Suprapubic skin (tissue), 4 donors: ENCODE measurements at places on chromosomes 5 and 9.

DNA sequence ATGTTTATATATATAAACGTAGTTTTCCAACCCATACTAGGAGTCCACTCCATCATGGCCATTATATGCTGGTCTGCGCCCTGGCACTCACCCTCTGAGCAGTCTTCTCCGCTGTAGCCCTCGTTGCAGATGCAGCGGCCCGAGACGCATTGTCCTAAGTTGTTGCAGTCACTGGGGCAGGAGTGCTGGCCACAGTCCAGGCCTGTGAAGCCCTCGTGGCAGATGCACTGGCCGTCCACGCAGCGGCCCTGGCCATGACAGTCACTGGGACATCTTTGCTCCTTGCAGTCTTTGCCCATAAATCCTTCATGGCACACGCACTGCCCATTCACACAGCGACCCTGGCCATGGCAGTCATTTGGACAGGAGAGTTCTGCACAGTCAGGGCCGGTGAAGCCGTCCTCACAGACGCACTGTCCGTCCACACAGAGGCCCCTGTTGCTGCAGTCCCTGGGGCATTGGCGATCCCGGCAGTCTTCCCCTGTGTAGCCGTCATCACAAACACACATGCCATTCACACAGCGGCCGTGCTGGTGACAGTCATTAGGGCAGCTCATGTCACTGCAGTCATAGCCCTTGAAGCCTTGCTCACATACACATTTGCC, 32.1 kb downstream of the TNC start:
- no peaks in the 10 kb centered on the region for H3K36me3 ChIP-seq
- H3K4me3 ChIP-seq = no peak overlapping the region
- H3K27me3 ChIP-seq = no peaks in the 10 kb centered on the region
- H3K4me1 ChIP-seq = peaks cover 11% of the 10 kb centered on the region

GRCh38 chr5:98320343-98320742, 453.1 kb upstream of the RGMB start:
- no peaks in the 10 kb centered on the region for H3K36me3 ChIP-seq
- H3K27me3 ChIP-seq = no peaks in the 10 kb centered on the region
- H3K4me1 ChIP-seq = no peaks in the 10 kb centered on the region

DNA sequence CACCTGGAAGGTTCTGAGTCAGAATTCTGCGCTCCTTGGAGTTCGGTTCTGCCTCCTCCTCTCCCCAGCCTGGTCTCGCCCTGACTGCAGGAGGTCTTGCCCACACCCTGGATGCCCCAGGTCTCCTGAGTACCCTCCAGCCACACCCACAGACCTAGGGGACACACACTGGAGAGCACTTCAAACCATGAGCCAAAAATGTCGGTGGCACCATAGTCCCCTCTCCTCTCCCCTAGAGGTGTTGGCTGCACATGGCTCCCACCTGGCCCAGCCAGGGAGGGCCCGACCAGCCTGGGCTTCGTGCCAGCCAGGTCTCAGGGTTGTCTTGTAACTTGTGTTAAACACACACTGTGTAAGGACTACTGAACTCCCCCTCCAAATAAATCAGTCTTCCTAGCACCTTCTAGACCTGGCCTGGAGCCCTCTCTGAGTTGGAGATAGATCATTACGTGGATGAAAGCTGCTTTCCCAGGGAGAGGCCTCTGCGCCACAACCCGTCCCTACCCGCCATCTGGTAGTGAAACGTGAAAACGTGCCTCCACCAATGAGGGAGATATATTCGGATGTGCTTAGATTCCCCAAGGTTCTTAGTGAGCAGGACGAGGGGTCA, 49.9 kb upstream of the CTSL start:
- H3K4me1 ChIP-seq = no peaks in the 10 kb centered on the region
- H3K36me3 ChIP-seq = peaks cover 4% of the 10 kb centered on the region

DNA sequence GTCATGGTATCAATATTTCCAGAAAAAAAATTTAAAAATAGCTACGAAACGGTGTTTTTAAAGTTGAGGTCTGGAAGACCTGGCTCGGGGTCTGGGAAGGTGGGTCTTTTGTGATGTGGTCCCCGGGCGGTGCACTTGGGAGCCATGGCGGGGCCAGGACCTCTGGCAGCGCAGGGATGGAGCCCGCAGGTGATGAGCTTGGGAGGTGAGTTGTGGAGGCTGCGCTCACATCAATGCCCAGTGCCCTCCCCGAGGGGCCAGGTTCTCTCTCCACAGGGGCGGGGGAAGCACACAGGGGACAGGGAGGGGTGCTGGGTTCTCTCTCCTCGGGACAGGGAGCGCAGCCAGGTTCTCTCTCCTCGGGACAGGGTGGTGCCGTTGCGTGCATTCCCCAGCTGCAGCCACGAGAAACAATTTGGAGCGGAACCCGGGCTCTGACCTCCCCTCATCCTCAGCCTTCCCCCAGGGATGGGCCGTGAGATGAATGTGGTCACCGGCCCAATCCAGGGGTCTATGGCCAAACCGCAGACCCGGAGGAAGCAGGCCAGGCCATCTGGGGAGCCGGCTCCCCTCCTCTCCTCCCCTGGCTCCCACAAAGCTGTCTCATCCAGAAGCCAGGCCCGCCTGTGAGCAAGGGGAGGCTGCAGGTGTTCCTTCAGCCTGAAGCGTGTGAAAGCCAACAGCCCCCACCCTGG, 25.8 kb downstream of the DBH start:
- H3K4me1 ChIP-seq = peaks cover 17% of the 10 kb centered on the region
- no peak for DNase-seq
- H3K4me3 ChIP-seq = no peak overlapping the region
- H3K36me3 ChIP-seq = no peaks in the 10 kb centered on the region
- H3K27me3 ChIP-seq = peaks cover 93% of the 10 kb centered on the region

DNA sequence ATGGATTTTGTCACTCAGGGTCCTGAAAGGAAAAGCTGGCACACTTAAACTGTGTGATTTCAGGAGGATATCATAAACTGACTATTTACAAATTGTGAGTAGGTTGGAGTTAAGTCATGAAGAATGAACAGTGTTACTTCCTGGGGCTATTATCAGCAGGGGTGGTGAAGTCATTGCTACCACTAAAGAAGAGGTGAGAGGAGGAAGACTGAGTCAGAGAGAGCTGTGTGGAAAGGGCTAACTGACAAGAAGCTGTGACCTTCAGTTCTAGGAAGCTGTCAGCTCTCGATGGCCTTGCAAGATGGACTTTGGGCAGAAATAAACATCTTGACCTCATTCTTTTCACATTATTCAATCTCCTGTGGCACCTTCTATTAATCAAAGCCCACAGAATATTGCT, 72.3 kb upstream of the STARD4 start:
- DNase-seq = no peak
- H3K27me3 ChIP-seq = no peaks in the 10 kb centered on the region
- no peak overlapping the region for H3K4me3 ChIP-seq
- no peak overlapping the region for H3K27ac ChIP-seq

DNA sequence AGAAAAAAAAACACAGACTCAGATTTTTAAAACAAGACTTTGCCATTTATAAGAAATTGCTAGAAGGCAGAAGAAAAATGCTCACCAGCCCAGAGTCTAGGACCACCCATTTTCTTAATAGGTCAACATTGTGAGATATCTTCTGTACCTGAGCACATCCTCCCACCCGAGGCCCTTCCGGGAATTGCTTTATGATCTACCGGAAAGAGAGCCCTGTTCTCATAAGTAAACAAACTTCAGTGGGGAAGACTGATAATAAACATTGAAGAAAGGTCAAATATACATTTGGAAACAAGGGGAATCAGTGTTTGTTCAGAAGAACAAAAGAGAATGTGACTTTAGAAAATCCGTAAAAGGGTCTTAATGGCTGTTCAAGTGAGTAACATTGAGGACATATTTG, 44.4 kb downstream of the PRKACG start:
- no peak for DNase-seq
- H3K27ac ChIP-seq = no peak overlapping the region
- no peaks in the 10 kb centered on the region for H3K4me1 ChIP-seq
- no peak overlapping the region for H3K4me3 ChIP-seq
- no peaks in the 10 kb centered on the region for H3K27me3 ChIP-seq
- no peaks in the 10 kb centered on the region for H3K36me3 ChIP-seq

GRCh38 chr5:17374973-17375742, 122.9 kb upstream of the TAF11L2 start:
- H3K4me1 ChIP-seq = no peaks in the 10 kb centered on the region
- no peak for DNase-seq
- H3K27me3 ChIP-seq = no peaks in the 10 kb centered on the region
- no peak overlapping the region for H3K4me3 ChIP-seq
- H3K27ac ChIP-seq = no peak overlapping the region

- H3K4me3 ChIP-seq = no peak overlapping the region
- no peak for DNase-seq
- peaks cover 98% of the 10 kb centered on the region for H3K36me3 ChIP-seq
- no peak overlapping the region for H3K27ac ChIP-seq
Observed at GRCh38 chr9:132387133-132387532, 19.5 kb downstream of the TTF1 start.

GRCh38 chr5:133381571-133382365, 230.6 kb downstream of the FSTL4 start:
- no peaks in the 10 kb centered on the region for H3K36me3 ChIP-seq
- no peak overlapping the region for H3K4me3 ChIP-seq
- no peak overlapping the region for H3K27ac ChIP-seq

- peaks cover 24% of the 10 kb centered on the region for H3K4me1 ChIP-seq
- no peak overlapping the region for H3K4me3 ChIP-seq
- H3K27me3 ChIP-seq = no peaks in the 10 kb centered on the region
- H3K27ac ChIP-seq = no peak overlapping the region
- H3K36me3 ChIP-seq = no peaks in the 10 kb centered on the region
Observed at GRCh38 chr5:34491251-34491620, 164.9 kb upstream of the RAI14 start.

- no peaks in the 10 kb centered on the region for H3K4me1 ChIP-seq
- no peak overlapping the region for H3K4me3 ChIP-seq
- H3K27me3 ChIP-seq = no peaks in the 10 kb centered on the region
- no peak for DNase-seq
Observed at GRCh38 chr9:15482146-15482545, 28.6 kb downstream of the PSIP1 start.

DNA sequence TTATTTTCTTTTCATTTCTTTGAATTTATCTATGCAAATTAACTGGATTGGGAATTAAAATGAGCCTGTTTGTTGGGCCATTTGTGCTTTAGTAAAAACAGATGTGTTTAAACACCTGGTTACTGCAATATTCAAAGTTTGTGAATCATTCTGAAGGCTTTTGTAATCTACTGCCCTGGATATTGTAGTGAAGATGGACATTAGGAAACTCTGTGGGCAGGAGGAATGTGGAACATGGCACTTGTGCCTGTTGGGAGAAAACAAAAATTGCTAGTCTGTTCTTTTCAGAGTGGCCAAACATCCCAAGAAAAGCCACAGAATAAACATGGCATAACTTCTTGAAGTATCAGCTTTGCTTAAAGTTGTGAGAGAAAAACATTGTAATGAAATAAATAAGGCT, 40.8 kb downstream of the CHSY3 start:
- H3K27me3 ChIP-seq = no peaks in the 10 kb centered on the region
- no peak for DNase-seq
- H3K36me3 ChIP-seq = no peaks in the 10 kb centered on the region
- H3K4me3 ChIP-seq = no peak overlapping the region
- H3K4me1 ChIP-seq = no peaks in the 10 kb centered on the region

DNA sequence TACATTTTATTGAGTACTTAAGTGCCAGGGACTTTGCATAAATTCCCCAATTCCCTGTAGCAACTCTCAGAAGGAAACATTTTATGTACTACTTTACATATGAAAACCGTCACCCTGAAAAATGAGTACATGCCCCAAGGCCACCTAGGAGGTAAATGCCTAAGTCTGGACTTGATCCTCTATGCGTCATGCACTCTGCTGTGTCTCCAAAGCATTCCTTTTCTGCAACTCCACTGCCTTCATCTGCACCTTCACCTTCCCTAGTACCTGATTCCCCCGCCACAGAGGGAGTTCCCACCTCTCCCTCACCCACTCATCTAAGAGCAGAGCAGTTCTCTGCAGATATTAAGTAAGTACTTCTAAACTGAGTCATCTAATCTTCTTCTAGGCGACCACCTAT, 75.2 kb upstream of the HRH2 start:
- H3K4me1 ChIP-seq = no peaks in the 10 kb centered on the region
- DNase-seq = no peak
- peaks cover 15% of the 10 kb centered on the region for H3K27me3 ChIP-seq

DNA sequence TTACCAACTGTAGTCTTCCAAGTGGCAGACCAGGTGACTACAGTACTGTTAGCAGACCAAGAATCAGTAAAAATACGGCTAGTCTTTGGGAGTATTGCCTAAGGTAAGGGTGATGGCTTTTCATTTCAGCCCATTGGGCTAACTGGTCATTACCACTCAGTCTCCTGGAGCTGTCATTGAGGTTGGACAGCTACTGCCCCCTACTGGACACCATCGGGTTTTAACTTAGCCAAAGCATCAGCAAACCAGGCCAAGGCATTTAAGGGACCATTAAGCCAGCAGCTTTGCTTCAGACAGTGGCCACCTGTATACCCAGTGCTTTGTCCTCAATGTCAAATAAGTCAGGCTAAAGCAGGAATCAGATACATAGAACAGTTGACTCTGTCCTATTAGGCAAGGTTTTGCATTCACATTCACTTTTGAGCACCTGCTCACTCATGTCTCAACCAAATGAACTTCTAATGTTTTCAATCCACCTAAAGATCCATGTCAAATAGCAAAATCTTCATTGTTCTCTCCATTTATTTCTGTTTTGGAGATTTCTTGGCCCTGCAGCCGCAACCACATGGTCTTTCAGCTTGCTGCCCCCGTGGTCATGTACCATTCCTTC, 117.2 kb downstream of the INVS start:
- H3K27me3 ChIP-seq = no peaks in the 10 kb centered on the region
- no peak for DNase-seq
- H3K27ac ChIP-seq = no peak overlapping the region

DNA sequence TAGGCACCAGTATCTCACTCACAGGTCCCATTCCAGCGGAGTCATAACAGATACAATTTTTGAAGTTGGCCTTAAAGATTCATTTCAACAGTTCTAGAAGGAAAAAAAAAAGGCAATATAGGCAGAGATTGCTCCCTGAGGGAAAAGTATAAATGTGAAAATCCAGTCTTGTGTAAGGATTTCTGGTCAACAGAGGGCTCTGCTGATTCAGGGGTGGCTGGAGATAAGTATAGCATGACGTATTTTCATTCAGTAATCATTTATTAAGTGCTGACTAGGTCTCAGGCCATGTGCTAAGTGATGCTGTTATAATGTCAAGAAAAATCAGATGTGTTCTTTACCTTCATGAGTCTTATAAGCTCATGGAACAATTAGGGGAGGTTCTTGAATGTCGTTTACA, 377.3 kb upstream of the MEF2C start:
- H3K27me3 ChIP-seq = no peaks in the 10 kb centered on the region
- no peak overlapping the region for H3K27ac ChIP-seq
- H3K4me1 ChIP-seq = no peaks in the 10 kb centered on the region
- no peak for DNase-seq
- H3K36me3 ChIP-seq = no peaks in the 10 kb centered on the region
- no peak overlapping the region for H3K4me3 ChIP-seq

- DNase-seq = no peak
- no peak overlapping the region for H3K27ac ChIP-seq
- H3K4me1 ChIP-seq = peaks cover 2% of the 10 kb centered on the region
- H3K36me3 ChIP-seq = no peaks in the 10 kb centered on the region
- no peaks in the 10 kb centered on the region for H3K27me3 ChIP-seq
Observed at GRCh38 chr5:90264689-90265544, 144.6 kb downstream of the CETN3 start.

DNA sequence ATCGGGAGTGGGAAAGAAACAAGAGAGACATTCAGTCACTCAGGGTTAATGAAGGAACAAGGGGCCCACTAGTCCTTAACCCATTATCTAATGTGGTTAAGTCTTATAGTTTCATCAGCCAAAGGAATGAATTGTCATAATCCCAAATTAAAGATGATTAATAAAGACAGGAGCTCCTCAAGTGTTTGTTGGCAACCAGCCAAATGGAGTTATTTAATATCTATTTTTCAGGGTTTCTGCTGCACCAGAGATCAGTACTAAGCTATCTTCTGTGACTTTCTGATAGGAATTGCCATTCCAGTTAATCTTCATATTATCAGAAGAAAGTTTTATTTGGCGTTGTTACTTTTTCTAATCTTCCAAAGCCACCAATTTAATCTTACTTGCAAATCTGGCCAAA, 34.0 kb upstream of the FCHO2 start:
- H3K4me3 ChIP-seq = no peak overlapping the region
- H3K27ac ChIP-seq = no peak overlapping the region
- no peak for DNase-seq
